ENCODE measurements at places on chromosomes 13 and 19.
A peak's percentile ranks its signal among the peaks of the same experiment; 100 is the strongest.

DNA sequence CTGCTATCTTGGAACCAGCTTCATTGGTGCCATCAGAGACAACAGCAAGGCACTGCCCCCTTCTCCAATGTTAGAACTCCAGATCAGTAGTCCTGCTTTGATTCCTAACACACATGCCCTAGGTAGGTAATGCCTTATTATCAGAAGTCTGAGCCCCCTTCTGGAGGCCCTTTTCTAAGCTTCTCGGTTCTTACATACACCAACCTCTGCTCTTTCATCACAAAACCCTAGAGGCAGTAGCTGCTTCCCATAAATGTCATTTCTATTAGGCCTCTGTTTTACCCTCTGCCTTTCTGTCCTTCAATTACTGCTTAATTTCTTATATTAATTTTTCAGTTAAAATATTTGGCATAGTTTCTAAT lies 65.3 kb upstream of the KLHL1 start:
- no peak for DNase-seq

DNA sequence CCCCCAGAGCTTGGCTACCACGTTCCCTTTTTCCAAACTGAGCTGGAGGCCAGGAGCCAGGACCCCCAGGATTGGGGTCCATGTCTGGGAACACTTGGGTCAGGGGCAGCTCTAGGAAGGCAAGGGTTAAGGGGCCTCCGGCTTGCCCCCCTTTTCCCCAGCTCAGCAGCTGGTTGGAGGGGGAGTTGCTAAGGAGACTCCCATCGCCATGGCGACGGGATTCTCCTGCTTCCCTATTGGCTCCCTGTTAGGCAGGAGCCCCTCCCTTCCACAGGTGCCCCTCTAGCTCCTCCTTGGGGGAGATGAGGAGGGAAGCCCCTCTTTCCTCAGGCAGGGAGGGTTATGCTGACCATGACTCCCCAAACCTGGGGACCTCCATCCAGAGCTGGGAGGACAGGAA lies 33.9 kb downstream of the PDE4A start:
- no peak for DNase-seq

DNA sequence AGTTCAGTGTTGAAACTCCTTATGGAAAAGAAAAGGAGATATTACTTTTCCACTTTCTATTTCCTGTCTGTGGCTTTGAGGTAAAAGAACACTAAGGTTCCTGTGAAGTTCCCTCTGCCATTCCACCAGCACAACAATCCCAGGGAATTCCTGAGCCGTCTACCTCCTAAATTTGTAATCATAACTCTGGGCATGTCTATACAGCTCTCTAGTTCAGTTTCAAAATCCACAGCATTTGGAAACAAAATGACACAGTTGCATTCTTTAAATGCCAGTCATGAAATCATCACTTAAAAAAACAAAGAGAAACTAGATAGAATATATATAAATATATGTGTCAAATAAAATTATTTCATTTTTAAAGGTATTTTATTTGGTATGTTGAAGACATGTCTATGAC lies 9.0 kb upstream of the THSD1 start:
- no peak for DNase-seq

DNA sequence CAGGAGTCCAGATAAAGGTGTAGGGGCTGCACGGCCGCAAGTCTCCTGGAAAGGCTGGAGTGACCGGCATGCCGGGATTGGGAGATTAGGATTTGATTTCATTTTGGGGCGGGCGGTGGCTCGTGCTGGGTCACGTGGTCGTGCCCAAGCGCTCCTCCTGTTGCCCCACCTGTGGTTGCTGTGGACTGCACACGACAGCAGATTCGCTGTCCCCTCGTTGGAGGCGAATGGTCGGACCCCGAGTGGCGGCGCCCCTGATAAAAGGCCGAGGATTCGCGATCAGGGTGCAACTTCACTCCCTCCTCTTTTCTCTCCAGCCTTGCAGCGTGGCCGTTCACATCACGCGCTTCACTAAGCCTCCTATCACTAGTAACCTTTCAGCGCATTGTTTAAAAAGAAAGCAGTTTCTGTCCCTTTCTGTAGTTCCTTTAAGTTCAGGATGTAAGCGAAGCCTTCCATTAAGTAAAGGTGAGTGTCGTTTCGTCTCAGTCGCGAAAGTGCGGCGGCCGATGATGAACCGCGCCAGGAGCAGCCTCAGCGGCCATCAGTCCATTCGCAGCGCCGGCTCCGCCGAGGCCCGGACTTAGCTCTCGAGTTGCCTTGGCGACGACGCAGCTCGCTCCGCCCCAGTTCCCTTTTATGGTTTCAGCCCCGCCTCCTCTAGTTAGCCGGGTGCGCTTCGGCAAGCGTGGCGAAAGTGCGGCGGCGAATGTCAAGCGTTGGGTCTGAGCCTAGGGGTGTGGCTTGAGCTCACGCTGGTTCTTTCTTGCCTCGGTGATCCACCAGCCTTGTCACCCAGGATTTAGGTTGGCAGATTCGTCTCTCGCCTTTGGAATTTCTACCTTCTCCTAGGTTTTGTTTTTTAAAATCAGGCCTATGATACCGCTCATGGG lies 1.7 kb upstream of the PPP1R37 start:
- peak; percentile 99 for DNase-seq

DNA sequence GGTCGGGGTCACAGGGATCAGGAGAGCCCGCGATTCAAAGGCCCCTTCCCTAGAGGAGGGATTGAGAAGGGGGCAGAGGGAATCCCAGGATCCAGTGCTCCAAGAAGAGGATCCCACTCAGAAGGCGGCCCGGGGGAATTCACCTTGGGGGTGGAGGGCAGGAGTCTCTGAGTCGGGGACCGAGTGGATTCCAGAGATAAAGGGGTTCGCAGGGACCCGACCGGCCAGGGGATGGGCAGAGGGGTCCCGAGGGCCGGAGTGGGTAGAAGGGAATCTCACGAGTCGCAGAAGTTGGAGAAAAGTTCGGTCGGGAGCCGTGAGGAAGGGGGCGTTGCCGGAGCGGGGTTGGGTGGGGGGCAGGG lies 261 bp downstream of the PRKD2 start:
- no peak for DNase-seq

DNA sequence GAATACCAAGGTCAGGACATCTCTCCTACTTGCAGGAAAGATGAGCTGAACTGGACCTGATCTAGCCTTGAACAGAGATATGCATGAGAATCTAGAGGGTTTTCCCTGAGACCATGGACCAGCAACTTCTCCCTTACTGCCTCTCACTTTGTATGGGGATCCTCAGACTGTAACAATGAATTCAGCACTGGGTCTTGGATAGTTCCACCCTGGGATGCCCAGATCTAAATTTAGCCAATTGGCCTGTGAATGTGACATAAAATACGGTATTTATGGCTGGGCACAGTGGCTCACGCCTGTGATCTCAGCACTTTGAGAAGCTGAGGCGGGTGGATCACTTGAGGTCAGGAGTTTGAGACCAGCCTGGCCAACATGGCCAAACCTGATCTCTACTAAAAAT lies 15.3 kb upstream of the LILRA2 start:
- no peak for DNase-seq

DNA sequence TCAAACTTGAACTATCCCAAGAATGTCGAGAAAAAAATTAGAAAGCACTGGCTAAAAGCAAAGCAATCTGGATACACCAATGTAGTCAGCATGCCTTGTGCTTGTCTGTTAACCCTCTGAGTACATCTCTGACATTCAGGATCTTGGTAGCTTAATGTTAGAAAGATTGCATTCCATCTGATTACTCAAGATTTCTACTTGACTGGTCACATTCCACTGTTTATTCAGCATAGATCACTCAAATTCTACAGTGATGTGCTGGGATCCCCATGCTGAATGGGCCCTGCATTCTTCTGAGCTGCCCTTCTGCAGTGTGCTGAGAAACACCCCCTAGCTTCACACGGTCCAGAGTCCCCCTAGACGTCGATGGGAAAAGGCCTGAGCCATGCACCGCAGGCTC lies 295.4 kb upstream of the MAB21L1 start:
- no peak for DNase-seq

DNA sequence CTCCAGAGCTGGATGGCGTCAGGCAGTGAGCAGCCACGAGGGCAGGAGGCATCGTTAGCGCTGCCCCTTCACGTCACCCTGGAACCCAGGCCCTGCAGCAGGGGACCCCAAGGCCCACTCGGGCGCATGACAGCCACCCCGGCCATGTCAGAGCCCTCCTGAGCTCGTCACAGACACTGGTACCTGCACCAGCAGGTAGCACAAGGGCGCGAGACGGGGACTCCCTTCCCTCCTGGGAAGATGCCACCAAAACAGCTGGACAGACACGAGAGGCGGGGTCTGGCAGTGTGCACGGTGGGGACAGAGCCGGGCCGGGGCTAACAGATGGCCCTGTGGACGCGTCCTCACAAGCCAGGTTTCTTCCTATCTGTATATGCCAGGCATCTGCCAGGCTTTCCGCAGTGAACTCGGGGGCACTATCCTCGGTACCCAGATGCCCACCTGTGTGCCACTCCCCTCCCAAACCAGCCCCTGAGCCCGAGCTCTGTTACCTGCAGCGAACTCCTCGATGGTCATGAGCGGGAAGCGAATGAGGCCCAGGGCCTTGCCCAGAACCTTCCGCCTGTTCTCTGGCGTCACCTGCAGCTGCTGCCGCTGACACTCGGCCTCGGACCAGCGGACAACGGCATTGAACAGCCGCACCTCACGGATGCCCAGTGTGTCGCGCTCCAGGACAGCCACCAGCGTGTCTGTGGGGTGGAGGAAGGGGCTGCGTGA lies 25.8 kb downstream of the BTBD2 start:
- DNase-seq: peak; percentile 57

DNA sequence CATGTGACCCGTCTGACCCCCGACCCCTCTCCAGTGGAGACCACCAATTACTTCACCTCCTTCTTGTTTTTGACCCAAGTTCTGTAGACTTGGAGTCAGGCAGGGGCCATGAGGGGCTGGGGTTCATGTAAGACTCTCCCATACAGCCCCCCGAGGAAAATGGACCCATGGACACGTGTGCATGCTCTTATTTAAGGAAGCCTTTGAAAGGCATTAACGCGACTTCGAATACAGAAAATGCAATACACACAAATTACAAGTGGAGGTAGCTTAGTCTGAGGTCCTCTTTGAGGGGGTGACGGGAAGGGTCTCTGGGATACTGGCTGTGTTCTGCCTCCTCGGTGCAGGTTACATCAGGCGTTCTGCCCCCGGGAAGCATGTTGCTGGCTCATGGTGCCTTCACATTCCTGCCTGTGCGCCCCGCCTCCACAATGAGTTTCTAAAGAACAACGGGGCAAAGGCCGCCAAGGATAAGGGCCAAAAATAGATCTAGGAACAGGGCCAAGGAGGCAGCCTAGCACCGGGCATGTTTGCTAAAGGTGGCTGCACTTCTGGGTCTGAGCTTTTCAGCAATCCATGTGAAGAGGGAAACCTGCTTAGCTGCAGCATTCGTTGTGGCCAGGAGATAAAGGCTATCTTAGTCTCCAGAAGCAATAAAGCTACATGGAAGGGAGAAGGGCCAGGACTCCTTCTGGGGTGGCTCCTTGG lies 54.5 kb downstream of the RAB20 start:
- no peak for DNase-seq

DNA sequence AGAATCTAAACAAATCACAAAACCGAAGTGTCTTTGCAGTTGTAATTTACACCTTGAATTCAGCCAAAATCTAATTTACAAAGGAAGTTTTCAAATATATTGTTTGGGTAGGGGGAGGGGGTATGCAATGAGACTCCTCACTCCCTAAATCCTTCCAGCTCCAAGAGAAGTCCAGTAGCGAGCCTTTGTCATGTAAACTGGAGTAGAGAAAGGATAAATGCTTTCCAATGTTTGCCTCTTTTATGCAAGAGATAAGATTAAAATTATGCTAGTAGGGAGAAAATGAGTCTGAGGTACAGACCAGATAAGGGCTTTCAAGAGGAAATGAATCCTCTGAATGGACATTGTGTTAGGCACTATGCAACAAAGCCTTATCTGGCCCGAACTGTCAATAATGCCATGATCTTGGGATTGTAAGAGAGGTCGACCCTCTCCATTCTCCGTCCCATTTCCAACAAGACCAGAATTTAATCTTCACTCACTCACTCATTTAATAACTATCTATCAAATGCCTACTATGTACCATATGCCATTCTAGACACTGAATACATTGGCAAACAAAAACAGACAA lies 199.2 kb downstream of the LACC1 start:
- no peak for DNase-seq

GRCh38 chr13:113400621-113401451 lies 36.9 kb upstream of the GRTP1 start:
- peak; percentile 45 for DNase-seq

Data from activated effector memory CD4-positive, alpha-beta T cell treated with anti-CD3 and anti-CD28 coated beads, Interleukin-2, amount 50 U/mL, for 16 hours (primary cell).